ENCODE measurements at places on chromosomes 12 and 14.

DNA sequence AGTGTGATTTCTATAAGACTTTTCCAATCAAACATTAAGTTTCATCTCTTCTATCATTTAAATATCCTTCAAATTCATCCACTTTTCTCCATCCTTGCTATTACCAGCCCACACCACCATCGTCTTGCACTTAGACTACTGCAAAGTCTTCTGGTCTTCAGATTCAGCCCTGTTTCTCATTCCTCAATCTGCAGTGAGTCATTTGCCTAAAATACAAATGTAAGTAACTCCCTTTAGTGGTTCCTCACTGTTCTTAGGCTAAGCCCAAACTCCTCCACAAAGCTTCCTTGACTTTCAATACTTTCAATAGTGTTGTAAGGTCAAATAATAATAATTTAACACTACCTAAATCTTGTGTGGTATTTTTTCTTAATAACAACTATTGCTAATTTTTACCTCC lies 83.3 kb downstream of the PLEKHG7 start:
- DNase-seq: no peak

DNA sequence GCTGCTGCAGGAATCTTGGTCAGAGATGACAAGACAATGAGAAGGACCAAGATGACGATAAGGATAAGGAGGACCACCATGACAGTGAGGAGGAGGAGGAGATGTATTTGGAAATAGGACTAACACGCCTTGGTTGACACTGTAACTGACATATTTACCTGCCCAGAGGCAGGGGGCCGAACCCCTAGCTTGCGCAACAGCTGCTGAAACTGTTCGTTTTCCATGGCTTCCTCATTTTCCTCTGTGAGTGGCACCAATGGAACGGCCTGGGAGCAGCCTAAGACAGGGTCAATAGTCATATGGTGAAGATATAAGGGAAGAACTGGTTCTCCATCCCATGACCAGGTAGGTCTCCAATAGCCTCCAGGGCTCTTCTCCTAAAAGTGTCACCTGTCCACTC lies 28.8 kb downstream of the TIMELESS start:
- DNase-seq: no peak

DNA sequence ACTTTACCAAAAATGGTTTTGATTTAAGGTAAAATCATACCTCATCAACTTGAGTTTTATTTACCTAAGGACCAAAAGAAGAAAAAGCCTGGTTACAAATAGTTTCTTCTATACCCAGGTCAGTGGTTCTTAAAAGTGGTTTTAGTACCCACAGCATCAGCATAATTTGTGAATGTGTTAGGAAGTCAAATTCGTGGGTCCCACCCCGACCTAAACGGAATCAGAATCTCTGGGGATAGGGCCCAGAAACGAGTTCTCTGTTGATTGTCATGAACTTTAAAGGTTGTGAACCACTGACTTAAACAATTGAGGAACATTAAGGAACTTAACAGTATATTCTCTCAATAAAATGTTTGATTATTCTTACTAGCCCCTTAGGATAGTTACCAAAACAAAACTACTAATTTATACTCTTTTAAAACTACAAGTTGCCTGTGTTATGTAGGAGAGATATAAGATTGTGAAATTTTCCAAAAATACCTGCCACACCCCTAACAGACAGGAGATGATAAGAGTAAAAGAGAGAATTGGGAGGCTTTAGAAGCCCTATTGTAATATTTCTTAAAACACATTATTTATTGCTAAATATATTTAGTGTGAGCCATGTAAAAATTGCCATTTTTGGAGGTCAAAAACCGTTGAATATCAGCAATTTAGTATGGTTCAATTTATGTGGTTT lies 669 bp upstream of the SLC25A21 start:
- DNase-seq: no peak

DNA sequence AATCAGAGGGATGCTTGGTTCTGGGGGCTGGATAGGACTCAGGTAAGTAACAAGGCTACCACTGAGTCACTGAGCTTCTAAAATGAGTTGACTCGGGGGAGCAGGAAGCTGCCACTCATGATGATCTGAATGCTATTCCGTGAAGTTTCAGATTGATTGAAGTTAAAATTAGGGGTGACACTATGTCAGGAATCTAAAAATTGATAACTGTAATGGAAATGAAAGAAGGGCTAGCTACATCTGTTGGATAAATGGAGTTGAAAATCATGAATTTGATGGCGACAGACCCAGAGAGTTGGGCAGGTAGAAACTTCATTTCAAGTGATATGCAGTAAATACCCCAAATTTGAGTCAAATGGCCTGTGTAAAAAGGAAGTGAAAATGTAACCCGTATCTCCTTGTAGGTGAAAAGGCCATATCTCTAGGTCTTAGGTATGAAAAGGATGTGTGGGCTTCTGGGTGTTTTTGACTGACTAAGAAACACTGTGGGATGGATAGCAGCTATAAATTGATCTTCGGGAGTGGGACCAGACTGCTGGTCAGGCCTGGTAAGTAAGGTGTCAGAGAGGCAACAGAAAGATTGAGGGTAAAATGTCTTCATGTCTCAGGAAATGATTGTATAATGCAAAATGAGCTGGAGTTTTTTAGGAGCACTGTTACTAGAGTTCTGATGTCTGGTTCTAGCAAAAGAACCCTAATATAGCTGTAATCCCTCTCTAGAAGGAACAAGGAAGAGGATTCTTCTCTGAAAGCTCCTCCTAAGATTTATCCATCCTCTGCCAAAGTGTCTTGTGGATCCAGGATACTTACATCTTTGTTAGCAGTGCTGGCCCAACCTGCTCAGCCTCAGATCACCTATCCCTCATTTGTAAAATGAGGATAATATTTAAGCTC lies 57.3 kb downstream of the DAD1 start:
- DNase-seq: no peak

DNA sequence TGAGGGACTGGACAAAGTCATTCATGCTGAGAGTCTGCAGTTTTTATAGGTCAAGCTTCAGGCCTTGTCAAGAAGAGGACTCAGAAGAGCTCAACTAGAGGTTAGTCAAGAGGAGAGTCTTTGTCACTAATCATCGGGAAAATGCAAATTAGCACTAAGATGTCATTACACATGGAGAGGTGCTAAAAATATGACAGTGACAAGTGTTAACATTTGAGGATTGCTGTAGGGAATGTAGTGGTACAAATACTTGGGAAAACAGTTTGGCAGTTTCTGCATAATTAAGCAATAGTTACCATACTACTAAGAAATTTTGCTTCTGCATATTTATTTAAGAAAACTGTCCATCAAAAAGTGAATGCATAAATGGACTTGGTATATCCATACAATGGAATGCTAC lies 60.9 kb upstream of the CSRP2 start:
- DNase-seq: no peak

Measured in neural progenitor cell (in vitro differentiated cells).